ENCODE measurements at places on chromosomes 3 and 15.

GRCh38 chr15:78909791-78910228 is 35.0 kb downstream of the CTSH start:
- peak; percentile 46 for DNase-seq

DNA sequence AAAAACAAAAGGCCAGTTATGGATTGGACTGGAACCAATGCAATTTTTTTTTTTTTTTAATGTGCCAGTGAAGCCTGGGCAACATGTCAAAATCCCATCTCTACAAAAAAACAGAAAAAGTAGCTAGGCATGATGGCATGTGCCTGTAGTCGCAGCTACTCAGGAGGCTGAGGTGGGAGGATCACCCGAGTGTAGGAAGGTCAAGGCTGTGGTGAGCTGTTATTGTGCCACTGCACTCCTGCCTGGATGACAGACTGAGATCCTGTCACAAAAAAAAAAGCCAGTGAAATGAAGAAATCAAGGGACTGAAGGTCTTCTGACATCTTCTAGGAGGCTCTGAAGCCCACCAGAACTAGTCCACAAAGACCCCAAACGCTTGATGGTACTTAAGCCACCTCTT is 101.2 kb downstream of the IQSEC1 start:
- no peak for DNase-seq

- no peak for DNase-seq
These were observed 214.3 kb downstream of the ARRDC4 start for GRCh38 chr15:98174841-98175240.

DNA sequence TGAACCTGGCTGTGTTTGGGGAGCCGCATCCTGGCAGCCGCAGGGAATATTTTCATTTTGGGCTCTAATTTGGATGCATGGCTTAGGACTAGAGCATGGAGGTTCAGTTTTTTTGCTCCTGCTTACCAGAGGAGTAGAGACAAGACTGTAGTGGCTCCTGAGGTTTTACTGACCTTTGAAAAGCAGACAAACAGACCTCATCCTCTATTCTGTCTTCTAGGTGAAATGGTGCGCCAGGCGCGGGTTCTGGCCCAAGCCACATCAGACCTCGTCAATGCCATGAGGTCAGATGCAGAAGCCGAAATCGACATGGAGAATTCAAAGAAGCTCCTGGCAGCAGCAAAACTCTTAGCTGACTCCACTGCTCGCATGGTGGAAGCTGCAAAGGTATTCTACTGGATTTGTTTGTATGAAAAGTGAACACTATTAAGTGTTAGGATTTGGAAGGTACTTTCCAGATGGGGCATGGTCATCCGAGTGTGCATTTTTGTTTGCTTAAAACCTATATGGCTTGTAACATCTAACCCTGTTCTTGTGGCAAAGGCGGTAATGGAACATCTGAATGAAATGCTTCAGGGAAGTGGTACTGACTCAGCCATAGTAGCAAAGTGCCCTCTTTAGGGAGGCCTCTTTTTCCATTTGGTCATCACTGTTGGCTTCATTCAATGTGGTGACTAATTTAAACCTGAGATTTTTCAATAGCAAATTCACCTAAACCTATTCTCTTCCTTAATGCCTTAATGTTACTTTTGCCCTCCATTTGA is 330.7 kb upstream of the TPM1 start:
- DNase-seq, result no peak

GRCh38 chr3:184389935-184390528 is 10.2 kb downstream of the CHRD start:
- no peak for DNase-seq

- DNase-seq, result peak; percentile 66
These were observed 24.8 kb downstream of the SHF start for GRCh38 chr15:45162771-45163507.

DNA sequence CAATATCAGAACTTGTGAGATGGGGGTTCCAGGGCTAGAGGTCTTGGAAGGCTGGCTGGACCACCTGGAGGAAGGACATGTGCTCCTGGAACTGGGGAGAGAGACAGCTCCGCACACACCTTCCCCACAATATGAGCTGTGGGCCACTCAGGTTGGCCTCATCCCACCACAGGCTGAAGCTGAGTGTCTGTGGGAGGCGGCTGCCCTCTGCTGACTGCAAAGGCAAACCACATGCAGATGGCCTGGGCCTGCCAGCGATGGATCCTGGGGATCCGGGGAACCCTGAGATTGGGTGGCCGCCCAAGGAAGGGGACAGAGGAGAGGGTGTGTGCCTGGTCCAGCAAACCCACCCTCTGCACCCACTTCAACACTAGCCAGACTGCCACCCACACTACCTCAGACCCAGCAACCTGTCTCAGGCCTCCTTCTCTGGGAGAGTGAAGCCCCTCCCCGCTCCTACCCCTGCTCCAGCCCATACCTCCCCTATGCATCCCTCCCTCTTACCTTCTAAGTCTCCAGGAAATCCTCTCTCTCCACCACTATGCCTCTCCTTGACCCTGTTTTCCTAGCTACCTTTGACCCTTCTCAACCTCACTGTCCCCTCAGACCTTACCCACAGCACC is 44.8 kb downstream of the CYP11A1 start:
- DNase-seq, result no peak

DNA sequence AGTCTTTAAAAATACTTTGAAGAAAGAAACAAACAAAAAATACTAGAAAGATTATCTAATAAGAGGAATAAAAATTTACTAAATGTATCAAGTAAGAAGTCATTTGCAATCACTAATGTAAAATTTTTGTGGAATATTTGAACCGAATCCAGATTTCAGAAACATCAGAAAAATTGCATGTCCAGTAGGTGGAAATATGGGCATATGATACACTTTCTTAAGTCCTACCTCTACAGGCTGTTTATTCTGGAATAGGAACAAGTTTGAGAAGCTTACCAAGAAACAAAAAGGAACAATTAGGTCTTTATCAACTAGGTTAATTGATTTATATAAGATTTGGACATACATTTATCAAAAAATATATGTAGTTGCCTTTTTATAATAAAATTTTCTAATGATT is 292.9 kb upstream of the ROBO1 start:
- DNase-seq, result no peak

DNA sequence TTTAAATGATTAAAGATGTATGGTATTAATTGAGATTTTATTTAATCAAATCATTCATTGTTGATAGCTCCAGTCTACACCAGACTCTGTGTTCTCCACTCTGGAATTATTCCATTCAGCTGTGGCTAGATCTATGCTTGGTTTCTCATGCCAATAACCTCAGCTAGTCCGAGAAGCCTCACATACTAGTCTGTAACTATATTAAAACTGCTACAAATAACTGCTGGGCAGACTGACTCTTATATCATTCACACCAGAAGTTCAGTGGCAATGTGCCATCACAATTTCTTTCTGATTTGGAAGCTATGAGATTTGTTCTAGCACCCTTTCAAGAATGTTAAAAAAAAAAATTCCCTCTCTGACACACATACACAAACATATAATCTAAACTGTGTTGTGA is 947.3 kb downstream of the ROBO1 start:
- DNase-seq, result no peak

DNA sequence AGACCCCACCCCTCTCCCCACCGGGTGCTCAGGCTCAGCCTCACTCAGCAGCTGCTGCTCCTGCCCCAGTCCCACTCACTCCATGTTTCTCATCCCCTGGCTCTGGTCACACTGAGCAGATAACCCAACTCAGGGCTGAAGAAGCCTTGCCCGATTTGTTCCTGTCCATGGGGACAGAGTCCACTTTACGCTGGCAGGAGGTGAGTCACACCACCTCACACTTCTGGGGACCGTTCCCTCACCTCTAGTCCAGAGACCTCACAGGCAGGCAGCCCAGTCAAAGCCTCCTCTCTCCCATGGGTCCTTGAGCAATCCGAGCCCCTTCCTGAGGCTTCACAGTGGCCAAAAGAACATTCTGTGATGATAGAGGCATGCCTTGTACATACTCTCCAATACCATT is 1.4 kb downstream of the CIDEC start:
- no peak for DNase-seq

- no peak for DNase-seq
These were observed 284.9 kb upstream of the TBL1XR1 start for GRCh38 chr3:177482048-177482691.

DNA sequence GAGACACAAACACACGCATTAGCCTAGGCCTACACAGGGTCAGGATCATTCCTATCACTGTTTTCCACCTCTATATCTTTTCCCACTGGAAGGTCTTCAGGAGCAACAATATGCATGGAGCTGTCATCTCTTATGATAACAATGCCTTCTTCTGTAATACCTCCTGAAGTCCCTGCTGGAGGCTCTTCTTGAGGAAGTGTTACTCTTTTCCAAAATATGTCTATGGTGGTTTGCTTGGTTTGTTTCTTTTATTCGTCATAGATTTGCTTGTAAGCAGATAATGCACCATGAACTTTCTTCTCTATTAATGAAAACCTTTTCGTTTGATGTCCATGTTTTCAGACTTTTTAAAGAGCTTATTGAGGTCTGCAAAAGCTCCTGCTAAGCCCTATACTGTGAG is 109.3 kb downstream of the GMPS start:
- no peak for DNase-seq

- DNase-seq, result no peak
These were observed 32.0 kb downstream of the ZBTB38 start for GRCh38 chr3:141400073-141400971.

DNA sequence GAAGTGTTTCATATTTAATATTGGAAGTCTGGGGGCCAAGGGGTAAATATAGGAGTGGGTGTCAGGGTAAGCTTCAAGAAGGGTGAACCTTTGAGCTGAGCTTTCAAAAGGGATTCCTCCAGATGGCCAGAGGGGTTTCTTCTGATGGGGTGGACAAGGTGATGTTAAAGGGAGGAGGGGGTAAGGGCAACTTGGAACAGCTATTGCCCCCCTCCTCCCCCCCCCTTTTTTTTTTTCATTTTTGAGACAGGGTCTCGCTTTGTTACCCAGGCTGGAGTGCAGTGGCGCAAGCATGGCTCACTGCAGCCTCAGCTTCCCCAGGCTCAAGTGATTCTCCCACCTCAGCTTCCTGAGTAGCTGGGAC is 2.1 kb upstream of the TTLL3 start:
- DNase-seq, result no peak

DNA sequence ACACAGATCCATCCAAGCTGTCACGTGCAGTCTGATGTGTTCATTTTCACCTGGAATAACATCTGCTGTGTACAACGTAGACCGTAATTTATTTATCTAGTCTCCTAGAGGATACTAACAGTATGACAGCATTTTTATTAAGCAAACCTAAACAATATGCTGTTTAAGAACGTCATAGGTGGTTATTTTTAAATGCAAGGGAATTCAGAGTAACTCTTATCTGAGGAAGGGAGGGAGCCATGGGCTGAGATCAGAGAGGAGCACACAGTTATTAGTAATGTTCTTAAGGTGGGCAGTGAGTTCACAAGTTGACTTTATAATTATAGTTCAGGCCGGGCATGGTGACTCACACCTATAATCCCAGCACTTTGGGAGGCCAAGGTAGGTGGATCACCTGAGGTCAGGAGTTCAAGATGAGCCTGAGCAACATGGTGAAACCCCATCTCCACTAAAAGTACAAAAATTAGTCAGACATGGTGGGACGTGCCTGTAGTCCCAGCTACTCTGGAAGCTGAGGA is 193.6 kb downstream of the UACA start:
- DNase-seq, result no peak

DNA sequence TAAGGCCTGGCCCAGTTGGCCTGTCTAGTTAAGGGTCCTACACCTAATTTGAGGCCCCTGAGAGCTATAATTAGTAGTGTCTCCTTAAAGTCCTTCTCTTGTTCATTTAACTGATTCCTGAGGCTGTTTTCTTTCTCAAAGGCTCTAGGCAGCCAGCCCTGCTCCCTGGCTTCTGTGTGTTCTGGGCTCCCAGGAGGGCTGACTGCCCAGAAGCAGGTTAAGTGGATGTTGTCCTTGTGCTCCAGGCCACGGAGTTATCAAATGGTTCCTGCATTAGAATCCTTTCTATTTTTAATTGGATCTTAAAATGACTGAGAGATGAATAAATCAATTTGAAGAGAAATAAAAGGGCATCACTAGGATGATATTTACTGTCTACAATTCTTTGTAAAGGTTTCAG is 140.0 kb downstream of the SNRK start:
- DNase-seq, result no peak

Data from NT2/D1 (cell line).